ENCODE measurements at places on chromosomes 5 and 9. TPM values are rescaled to one million over a fixed set of nuclear protein-coding genes. Genes with fewer than 3 reads are reported as not detected.

DNA sequence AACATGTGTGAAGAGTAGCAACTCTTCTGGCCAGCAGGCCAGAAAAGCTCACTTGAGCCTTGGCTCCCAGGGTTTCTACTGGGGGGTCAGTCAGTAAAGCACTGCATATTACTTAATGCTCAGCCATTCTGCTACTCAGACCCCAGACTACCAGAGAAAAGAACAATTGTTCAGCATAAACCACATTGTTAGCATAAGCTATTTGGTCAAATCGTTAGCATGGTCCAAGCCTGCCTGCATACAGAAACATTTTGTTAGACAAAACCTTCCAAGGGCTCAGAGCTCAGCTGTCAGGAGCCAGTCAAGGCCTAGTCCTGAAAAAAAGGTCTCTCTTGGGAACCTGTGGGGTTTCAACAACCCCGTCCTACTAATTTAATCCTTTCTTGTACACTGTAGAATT is 449.3 kb downstream of the PRR16 start:
- no peak for DNase-seq

DNA sequence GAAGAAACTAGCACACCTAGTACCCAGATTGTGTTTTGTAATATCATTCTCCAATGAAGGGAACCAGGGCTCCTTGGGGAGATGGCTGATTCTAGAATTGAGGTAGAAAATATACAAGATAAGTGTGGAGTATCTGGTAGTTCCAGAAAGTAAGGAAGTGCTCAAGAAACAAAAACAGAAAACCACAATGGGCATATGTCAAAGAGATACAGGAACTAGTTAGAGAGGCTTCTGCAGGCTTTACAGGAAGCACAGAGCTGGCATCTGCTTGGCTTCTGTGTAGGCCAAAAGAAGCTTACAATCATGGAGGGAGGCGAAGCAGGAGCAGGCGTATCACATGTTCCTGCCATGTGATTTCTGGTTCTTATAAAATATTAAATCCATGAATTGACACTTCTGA is 105.7 kb upstream of the TMEM161B start:
- DNase-seq, result no peak

GRCh38 chr5:138978080-138978479 is 102.9 kb upstream of the LRRTM2 start:
- DNase-seq, result no peak

DNA sequence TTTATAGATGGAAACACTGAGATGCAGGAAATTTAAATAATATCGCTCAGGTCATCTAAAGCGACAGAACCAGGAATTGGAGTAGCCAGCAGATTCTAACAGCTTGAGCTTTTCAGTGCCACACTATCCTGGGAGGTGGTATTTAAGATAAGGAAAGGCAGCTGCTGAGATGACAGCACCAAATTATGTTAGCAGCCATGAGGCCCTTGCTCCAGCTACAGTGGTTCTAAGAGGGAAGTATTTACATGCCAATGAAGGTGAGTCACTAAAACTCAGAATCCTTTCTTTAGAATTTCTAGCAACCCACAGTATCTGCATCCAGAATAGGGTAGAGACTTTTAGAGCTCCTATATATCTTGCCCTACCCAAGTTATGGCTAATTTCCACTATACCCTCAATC is 127.0 kb upstream of the VLDLR start:
- DNase-seq, result no peak

- no peak for DNase-seq
These were observed 4.8 kb upstream of the GFI1B start for GRCh38 chr9:132973713-132974112.

Gene EIF4E1B
- not detected for total RNA-seq

Gene DNAH5
- total RNA-seq, result 0.14 TPM

Gene TMEM8B
- total RNA-seq, result 17.5 TPM

Gene SLCO6A1
- total RNA-seq, result not detected

Gene DAP
- total RNA-seq, result 22.9 TPM
